Activated CD8-positive, alpha-beta T cell treated with anti-CD3 and anti-CD28 coated beads, Interleukin-2, amount 10 ng/mL, durations not matched to agents 7 days and 5 days (primary cell): ENCODE measurements at places on chromosomes 13 and 19. TPM values are rescaled to one million over a fixed set of nuclear protein-coding genes. Genes with fewer than 3 reads are reported as not detected.
A peak's percentile ranks its signal among the peaks of the same experiment; 100 is the strongest.

Gene ZNF541
- total RNA-seq: 0.10 TPM

GRCh38 chr13:58919551-58919950, 1244.2 kb downstream of the DIAPH3 start:
- no peaks in the 10 kb centered on the region for H3K27me3 ChIP-seq
- no peak for DNase-seq
- H3K4me3 ChIP-seq: no peak overlapping the region
- H3K36me3 ChIP-seq: no peaks in the 10 kb centered on the region
- no peak overlapping the region for H3K27ac ChIP-seq
- no peaks in the 10 kb centered on the region for H3K4me1 ChIP-seq

DNA sequence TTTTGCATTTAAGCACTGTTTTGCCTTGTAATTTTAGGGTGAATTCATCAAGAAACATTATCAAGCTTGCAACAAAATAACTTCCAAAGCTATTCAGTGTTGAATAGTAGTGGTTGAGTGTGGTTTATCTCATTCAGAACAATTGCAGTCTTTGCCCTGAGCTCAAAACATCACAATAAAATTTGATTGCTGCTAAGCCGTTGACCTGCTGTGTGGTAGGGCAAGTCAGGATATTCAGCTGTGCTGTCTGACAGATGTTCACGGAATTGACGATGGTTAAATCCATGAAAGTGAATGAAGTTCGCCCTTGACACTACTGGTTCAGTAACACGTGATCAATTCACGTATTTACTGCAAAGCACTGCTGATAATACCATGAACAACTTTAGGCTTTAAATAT, 66.9 kb downstream of the GJA3 start:
- H3K27me3 ChIP-seq: peaks cover 12% of the 10 kb centered on the region
- DNase-seq: no peak
- H3K36me3 ChIP-seq: no peaks in the 10 kb centered on the region
- H3K4me1 ChIP-seq: peaks cover under 1% of the 10 kb centered on the region
- H3K27ac ChIP-seq: no peak overlapping the region

DNA sequence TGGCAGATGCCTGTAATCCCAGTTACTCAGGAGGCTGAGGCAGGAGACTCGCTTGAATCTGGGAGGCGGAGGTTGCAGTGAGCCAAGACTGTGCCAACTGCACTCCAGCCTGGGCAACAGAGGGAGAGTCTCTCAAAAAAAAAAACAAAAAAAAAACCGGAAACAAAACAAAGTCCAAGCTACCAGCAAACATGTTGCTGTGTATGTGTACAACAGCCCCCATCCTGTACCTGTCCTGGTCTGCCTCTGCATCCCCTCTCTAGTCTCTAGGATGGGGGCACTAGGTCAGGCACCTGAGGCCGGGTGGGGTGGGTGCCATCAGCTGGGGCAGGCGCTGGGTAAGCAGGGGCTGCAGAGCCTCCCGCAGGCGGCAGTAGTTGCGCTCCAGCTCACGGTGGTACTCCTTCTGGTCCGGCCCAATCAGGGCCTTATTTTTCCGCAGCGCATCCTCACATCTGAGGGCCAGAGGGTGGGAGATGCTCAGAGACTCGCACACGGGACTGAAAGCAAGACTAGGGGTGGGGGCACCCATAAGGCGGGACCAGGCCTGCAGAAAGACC, 2.8 kb upstream of the KANK2 start:
- H3K27me3 ChIP-seq: peaks cover 16% of the 10 kb centered on the region
- no peak for DNase-seq
- no peak overlapping the region for H3K4me3 ChIP-seq
- H3K4me1 ChIP-seq: peaks cover 17% of the 10 kb centered on the region
- no peaks in the 10 kb centered on the region for H3K36me3 ChIP-seq
- no peak overlapping the region for H3K27ac ChIP-seq

- H3K27ac ChIP-seq: no peak overlapping the region
- DNase-seq: no peak
- H3K4me3 ChIP-seq: no peak overlapping the region
- peaks cover 17% of the 10 kb centered on the region for H3K4me1 ChIP-seq
- H3K27me3 ChIP-seq: no peaks in the 10 kb centered on the region
Observed at GRCh38 chr19:40723661-40724254, 6.8 kb downstream of the ITPKC start.

DNA sequence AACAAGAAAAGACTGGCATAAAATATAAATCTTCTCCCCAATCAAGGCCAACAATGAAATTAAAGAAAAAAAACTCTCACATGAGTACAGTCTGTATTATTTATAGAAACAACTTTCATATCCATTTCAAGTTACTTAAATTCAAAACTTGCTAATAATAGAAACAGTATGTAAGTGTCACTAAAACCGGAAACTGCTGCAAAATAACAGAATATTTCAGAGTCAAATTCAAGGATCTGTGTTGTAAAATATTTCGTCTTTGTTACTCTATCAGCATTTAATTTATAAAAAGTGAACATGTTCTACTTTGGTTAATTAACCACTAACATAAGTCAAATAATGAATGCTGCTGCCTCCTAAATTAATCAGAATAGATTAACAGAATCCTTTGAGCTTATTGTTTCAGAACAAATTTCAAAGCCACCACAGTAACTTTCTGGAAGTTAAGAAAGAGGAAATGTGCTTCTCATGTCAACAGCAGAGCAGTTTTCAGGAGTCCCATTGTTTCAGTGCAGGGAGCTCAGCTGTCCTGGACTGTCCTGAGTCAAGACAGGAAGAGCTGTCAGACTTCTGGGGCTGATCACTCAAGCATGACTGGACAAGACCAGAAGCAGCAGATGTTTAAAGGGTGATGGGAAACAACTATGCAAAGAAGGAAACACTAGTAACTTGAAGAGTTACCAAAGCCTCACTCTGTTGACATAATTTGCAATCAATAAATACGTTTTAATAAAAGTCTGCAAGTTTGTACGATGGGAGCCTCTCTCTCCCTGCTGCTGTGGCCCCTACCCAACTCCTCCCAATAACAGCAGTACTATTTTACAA, 76.9 kb downstream of the FOXO1 start:
- no peak for DNase-seq
- H3K4me3 ChIP-seq: peak overlapping the region; percentile 17
- H3K36me3 ChIP-seq: peaks cover 18% of the 10 kb centered on the region
- peaks cover 78% of the 10 kb centered on the region for H3K4me1 ChIP-seq
- peak overlapping the region; percentile 85 for H3K27ac ChIP-seq

DNA sequence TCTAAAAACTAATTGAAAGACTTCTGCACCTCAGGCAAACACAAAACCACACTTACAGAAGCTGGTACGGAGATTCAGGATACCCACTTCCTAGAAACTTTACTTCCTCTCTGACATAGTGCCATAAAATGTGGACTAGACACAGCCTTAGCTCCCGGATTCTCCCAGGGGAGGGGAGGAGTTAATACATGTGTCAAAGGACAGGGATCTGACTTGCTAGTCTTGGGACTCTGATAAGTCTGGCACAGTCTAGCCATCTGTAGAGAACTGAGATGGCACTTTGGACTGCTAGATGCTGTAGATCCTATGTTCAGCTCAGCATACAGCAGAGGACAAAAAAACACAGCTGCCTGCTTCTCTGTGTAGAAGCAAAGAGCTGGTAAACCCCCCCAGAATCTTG, 769.8 kb upstream of the MIR17HG start:
- DNase-seq: no peak
- H3K27me3 ChIP-seq: no peaks in the 10 kb centered on the region
- no peaks in the 10 kb centered on the region for H3K36me3 ChIP-seq
- H3K4me1 ChIP-seq: no peaks in the 10 kb centered on the region
- no peak overlapping the region for H3K27ac ChIP-seq

- DNase-seq: no peak
- no peaks in the 10 kb centered on the region for H3K4me1 ChIP-seq
- H3K36me3 ChIP-seq: no peaks in the 10 kb centered on the region
- H3K27ac ChIP-seq: no peak overlapping the region
Observed at GRCh38 chr13:29713839-29714238, 118.4 kb upstream of the SLC7A1 start.

GRCh38 chr13:76725211-76725610, 161.0 kb downstream of the KCTD12 start:
- no peaks in the 10 kb centered on the region for H3K36me3 ChIP-seq
- H3K4me1 ChIP-seq: no peaks in the 10 kb centered on the region
- no peak overlapping the region for H3K27ac ChIP-seq
- peaks cover 2% of the 10 kb centered on the region for H3K27me3 ChIP-seq
- no peak for DNase-seq

DNA sequence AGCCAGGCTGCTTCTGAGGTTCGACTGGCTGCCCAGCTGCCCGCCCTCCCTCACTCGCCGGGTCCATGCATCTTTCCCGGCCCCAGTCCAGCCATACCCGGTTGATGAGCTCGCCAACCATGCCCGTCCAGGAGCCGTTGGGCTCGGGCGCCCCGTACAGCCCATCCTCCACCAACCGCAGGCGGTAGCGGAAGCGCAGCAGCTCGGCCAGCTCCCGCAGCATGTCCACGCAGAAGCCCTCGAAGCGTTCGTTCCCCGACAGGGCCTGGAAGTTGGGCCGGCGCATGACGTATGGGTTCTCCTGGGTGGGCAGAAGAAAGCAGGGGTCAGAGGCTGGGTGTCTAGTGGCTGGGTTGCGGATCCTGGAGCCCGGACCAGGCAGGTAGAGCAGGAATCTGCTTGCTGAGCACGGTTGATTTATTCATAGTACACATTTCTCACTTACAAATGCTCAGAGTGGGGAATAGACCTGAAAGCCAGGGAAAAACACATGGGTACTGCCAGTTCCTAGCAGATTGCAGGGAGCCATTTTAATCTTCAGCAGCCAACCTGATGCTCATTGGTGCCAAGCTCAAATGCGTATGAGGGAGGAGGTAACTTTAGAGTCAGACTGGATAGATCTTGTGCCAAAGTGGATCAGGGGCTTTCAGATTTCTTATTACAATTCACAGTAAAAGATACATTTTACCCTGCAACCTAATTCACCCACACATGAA, 27.4 kb downstream of the GRIK5 start:
- DNase-seq: no peak
- H3K4me1 ChIP-seq: no peaks in the 10 kb centered on the region
- no peak overlapping the region for H3K27ac ChIP-seq
- H3K27me3 ChIP-seq: peaks cover 6% of the 10 kb centered on the region

GRCh38 chr13:22114630-22115311, 443.9 kb downstream of the FGF9 start:
- no peaks in the 10 kb centered on the region for H3K27me3 ChIP-seq
- peaks cover 35% of the 10 kb centered on the region for H3K4me1 ChIP-seq
- DNase-seq: peak; percentile 70

DNA sequence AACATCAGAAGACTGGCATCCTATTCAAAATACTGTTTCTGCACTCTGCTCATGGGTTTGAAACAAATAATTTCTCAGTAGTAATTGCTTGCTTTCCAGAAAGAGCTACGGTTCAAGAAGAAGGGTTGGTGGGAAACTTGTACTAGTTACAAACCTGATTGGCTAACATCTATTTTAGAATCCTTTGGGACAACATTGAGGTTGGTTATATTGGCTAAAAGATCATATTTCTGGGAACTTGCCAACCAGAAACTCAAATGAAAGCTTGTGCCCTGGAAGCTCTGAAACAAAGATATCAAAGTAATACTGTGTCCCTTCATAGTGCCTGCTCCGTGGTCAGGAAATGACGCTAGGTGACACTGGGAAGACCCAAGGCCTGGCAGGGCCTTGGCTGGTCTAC, 141.7 kb downstream of the LACC1 start:
- H3K4me3 ChIP-seq: no peak overlapping the region
- H3K4me1 ChIP-seq: peaks cover 9% of the 10 kb centered on the region

Gene KIR3DL1
- total RNA-seq: 0.29 TPM

DNA sequence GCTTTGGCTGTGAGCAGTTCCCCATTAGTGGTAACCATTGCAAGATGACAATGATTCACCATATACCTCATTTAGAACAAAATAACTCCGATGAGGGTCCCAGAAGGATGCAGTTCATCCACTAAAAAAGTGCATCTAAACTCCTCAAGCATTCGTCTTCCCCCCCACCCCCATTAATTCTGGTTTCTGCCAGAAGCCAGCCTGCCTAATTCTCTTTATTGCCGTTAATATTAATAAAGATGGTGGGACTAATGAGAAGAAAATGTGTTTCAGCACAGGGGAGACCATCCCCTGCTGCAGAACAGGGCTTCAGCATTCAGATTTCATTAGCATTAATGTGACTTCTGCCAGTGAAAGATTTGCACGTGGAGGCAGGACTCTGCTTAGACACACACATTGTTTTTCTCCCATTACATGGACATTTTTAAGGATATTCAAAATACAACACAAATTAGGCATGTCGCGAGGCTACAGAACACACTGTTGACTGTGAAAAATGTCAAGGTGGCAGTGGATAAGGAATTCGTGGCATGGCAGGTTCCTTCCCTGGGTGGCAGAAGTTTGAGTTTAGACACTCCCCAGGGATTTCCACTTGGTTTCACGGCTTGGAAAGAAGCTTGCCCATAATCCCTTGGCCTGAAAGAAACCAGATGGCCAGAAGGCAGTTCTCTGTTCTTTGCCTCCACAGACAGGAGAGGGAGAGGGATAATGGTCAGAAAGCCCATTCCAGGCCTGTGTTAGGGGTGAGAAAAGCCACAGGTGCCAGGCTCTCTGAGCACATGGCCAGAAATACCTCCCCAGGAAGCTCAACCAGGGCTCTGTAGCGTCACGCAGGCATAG, 236.5 kb downstream of the FOXO1 start:
- no peak overlapping the region for H3K4me3 ChIP-seq
- peak; percentile 7 for DNase-seq
- H3K4me1 ChIP-seq: peaks cover 33% of the 10 kb centered on the region
- no peak overlapping the region for H3K27ac ChIP-seq

Gene TEX26
- total RNA-seq: not detected

DNA sequence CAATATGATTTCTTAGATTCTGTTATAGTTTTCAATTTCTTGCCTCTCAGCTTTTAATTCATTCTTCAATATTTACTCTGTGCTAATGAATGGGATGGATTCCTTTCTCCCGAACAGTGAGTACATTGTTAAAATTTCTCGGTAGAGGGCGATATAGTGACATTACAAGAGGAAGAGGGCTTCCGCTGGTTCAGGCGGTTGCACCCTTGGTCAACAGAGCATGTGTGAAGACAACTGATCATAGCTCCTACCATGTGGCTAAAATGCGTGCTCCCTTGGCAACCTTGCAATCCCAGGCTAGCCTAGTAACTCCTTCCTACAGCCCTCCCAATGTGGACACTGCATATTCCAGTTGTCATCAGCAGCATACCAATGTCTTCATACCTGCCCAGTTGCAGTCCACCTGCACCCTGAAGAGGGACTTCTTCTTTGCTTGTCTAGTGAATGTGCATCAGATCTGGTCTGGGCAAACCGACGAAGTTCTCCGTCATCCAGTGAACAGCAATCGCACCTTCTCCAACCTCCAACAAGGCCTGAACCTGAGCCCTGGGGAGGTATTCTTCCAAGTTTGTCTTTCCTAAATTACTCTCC, 653.0 kb upstream of the GPC6 start:
- H3K4me3 ChIP-seq: no peak overlapping the region
- no peak overlapping the region for H3K27ac ChIP-seq
- no peaks in the 10 kb centered on the region for H3K27me3 ChIP-seq
- no peaks in the 10 kb centered on the region for H3K36me3 ChIP-seq
- H3K4me1 ChIP-seq: no peaks in the 10 kb centered on the region
- DNase-seq: no peak
